ENCODE measurements at places on chromosomes 11 and 22.
A peak's percentile ranks its signal among the peaks of the same experiment; 100 is the strongest.

DNA sequence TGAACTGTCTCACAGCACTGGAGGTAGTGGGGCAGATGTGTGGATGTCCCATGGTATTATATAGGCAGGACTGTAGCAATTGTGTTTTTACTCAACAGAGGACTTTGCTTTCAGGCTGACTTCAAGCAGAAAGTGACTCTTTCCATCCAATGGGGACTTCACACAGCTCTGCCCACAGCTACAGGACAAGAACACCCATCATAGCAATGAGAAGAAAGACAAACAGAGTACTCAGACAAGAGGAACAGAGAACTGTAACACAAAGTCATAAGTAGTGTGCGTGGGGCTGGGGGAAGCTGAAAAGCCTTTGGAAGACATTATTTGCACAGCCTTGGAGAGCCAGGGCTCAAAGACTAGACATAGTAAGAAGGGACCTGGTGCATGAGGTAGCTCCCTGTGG is 70.3 kb downstream of the CCDC81 start:
- no peak for DNase-seq
- H3K36me3 ChIP-seq = no peaks in the 10 kb centered on the region
- no peak overlapping the region for H3K27ac ChIP-seq
- H3K27me3 ChIP-seq = no peaks in the 10 kb centered on the region
- no peaks in the 10 kb centered on the region for H3K4me1 ChIP-seq

GRCh38 chr11:47415949-47416472 is 7.6 kb downstream of the SLC39A13 start:
- H3K36me3 ChIP-seq = no peaks in the 10 kb centered on the region
- peak; percentile 89 for DNase-seq
- H3K27me3 ChIP-seq = no peaks in the 10 kb centered on the region
- peak overlapping the region; percentile 87 for H3K27ac ChIP-seq
- peaks cover 28% of the 10 kb centered on the region for H3K4me1 ChIP-seq
- no peak overlapping the region for H3K4me3 ChIP-seq

DNA sequence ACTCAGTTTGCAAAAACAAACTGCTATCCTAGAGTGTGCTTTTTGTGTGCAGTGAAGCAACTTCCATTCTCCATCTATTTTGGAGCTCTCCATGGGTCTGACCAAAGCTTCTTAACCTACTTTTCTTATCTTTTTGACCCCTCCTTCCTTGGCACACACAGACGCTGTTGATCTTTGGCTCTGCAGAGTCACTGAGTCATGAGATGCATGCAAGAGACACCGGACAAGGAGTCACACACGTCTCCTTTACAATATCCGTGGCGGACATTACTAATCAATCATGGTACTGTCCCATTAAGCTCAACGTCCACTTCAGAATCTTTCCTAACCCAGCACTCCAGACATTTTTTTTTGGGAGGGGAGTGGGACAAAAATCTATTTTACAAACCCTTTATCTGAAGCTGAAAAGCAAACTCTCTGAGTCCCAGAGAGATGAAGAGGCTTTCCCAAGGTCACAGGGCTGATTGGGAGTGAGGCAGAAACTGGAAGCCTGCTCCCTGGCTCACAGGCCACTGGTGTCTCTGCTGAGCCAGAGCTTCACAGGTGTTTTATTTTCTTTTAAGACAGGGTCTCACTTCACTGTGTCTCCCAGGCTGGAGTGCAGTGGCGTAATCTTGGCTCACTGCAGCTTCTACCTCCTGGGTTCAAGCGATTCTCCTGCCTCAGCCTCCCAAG is 165.8 kb upstream of the SYT13 start:
- H3K4me1 ChIP-seq = no peaks in the 10 kb centered on the region
- no peak overlapping the region for H3K4me3 ChIP-seq
- H3K27me3 ChIP-seq = no peaks in the 10 kb centered on the region
- DNase-seq = no peak
- no peaks in the 10 kb centered on the region for H3K36me3 ChIP-seq
- H3K27ac ChIP-seq = no peak overlapping the region

DNA sequence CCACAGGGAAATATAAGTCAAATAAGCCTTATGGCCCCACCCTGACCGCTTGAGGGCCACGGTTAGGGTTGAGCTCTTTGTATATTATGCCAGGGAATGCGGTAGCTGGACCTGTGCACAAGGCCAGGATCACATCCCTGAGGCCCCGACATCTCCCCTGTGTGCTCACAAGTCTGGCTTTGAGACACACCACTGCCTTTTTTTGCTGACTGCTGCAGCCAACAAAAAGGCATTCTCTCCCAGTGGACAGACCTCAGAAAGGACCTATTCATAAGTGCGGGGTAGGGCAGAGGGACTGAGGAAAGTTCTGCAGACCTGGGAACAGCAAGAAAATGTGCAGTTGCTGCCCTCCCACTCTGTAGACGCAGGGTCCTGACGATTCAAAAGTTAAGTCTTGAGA is 3.4 kb upstream of the SIDT2 start:
- H3K4me3 ChIP-seq = no peak overlapping the region
- H3K4me1 ChIP-seq = peaks cover 5% of the 10 kb centered on the region
- no peak for DNase-seq
- H3K36me3 ChIP-seq = no peaks in the 10 kb centered on the region
- no peak overlapping the region for H3K27ac ChIP-seq

DNA sequence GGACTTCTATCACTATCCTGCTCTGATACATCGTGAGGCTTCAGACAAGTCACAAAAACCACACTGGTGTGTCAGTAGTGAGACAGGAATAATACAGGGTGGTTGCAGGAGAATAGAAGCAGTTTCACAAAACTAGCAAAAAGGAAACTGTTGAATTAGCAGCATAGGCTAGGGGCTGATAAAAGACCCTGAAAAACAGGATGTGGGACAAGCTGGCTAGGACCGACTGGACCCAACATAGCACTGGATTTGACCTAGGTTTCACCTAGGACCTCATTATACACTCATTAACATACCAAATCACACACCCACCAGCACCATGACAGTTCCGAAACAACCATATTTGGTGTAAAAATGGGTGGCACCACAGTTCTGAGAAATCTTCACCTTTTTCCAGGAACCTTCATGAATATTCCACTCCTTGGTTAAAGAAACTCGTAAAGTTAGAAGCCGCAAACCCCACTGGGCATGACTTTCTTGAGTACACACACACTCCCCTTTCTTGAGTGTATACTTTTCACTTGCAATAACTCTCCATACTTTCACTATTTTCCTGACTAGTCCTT is 76.2 kb downstream of the SLC1A2 start:
- H3K27me3 ChIP-seq = no peaks in the 10 kb centered on the region
- no peaks in the 10 kb centered on the region for H3K4me1 ChIP-seq
- no peak overlapping the region for H3K4me3 ChIP-seq
- no peak for DNase-seq
- no peak overlapping the region for H3K27ac ChIP-seq

GRCh38 chr11:94002226-94002625 is 18.9 kb upstream of the HEPHL1 start:
- no peak for DNase-seq
- H3K27me3 ChIP-seq = no peaks in the 10 kb centered on the region
- no peak overlapping the region for H3K4me3 ChIP-seq
- H3K4me1 ChIP-seq = no peaks in the 10 kb centered on the region
- no peaks in the 10 kb centered on the region for H3K36me3 ChIP-seq

DNA sequence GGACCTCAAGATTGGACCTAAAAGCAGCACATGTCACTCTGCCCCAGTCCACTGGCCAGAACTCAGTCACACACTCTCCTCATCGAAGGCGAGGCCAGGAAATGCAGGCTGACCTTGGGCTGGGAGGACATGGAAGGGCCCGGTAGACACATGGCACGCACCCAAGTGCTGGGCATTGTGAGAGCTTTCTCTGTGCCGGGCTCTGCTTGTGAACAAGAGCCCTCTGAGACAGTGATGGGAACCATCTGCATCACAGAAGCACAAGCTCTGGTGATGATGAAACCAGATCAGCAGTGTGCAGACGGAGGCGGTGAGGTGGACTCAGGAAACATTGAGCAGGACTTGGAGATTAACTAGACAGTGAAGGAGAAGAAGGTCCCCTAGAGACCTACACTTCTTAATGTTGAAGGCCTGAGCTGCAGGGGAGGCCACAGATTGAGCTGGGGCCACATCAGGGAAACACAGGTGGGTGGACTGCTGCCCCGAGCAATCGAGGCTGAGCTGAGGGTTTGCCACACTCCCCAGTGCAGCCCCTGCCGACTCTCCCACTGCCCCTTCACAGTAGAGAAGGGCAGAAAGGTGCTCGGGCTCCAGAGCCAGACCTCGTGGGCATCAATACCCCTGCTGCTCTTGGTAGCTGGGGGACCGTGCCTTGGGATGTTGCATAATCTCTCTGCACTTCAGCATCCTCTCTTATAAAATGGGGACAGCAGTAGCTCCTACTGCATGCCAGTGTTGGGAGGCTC is 1460.5 kb downstream of the TBC1D22A start:
- no peaks in the 10 kb centered on the region for H3K27me3 ChIP-seq
- no peaks in the 10 kb centered on the region for H3K36me3 ChIP-seq
- H3K4me3 ChIP-seq = no peak overlapping the region
- no peaks in the 10 kb centered on the region for H3K4me1 ChIP-seq

DNA sequence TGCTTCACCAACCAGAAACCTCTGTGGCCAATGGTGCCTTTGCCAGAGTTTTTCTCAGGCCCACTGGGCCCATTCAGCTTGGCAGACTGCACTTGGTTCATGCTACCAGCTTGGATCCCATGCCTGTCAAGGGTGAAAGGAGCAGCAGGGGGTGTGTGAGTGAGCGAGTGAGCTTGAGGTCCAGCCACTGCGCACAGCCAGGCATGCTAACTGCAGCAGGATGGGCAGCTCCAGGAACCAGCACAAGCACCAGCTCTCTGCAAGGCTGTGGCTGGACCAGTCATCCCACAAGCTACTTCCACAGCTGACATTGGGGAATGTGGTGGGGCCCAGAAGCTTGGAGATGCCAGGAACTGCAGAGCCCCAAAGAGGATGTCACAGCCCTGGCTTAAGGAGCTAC is 40.8 kb downstream of the DDIAS start:
- no peaks in the 10 kb centered on the region for H3K27me3 ChIP-seq
- no peak overlapping the region for H3K27ac ChIP-seq
- H3K36me3 ChIP-seq = no peaks in the 10 kb centered on the region

DNA sequence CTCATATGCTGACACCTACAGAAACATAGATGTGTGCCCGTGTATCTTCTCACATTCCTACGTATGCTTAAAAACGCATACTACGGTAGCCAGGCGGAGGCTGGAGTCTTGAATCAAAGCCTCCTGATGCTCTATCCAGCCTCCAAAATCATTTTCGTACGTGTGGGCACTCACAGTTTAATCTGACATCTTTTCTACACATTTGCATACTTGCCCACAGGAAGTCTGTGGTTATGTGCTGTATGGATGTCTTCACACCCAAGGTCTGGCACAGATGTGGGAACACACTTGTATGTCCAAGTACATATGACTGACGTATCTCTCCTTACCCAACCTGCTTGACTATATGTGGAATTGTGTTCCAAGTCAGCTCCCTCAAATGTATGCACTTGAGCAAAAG is 561.8 kb upstream of the CADM1 start:
- H3K36me3 ChIP-seq = no peaks in the 10 kb centered on the region
- H3K4me3 ChIP-seq = no peak overlapping the region
- H3K27me3 ChIP-seq = no peaks in the 10 kb centered on the region

DNA sequence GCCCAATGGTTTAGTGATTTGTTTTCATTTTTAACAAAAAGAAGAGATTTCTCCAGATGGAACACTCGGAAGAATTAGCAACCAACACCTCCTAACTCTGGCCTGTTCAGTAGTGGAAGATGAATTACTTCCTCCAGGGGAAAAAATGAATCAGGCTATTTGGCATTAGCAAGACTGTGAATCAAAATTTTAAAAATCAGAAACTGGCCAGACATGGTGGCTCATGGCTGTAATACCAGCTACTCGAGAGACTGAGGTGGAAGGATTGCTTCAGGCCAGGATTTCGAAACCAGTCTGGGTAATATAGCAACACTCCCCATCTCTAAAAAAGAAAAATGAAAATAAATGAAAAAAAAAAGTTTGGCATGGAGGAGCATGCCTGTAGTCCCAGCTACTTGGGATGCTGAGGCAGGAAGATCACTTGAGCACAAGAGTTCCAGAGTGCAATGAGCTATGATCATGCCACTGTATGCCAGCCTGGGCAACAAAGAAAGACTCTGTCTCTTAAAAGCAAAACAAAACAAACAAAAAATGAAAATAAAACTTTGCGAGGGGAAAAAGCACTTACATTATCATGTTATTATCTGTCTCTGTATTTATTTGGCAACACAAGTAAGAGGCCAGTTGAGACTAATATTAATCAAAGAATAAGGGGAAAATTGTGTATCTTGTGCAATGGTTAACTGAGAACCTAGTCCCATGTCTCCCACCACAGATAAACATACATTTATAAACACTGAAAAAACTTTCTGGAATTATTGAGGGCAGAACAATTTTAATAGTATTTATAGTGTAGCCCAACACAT is 796.3 kb upstream of the ANO3 start:
- DNase-seq = peak; percentile 20
- H3K4me3 ChIP-seq = no peak overlapping the region

GRCh38 chr11:109490953-109491635 is 69.1 kb downstream of the C11orf87 start:
- DNase-seq = no peak
- H3K27me3 ChIP-seq = no peaks in the 10 kb centered on the region
- no peaks in the 10 kb centered on the region for H3K4me1 ChIP-seq
- no peak overlapping the region for H3K27ac ChIP-seq
- H3K4me3 ChIP-seq = no peak overlapping the region

- H3K27ac ChIP-seq = no peak overlapping the region
- DNase-seq = no peak
- H3K4me3 ChIP-seq = no peak overlapping the region
- H3K36me3 ChIP-seq = no peaks in the 10 kb centered on the region
- no peaks in the 10 kb centered on the region for H3K27me3 ChIP-seq
These were observed 41.8 kb downstream of the GDPD4 start for GRCh38 chr11:77259641-77260040.

DNA sequence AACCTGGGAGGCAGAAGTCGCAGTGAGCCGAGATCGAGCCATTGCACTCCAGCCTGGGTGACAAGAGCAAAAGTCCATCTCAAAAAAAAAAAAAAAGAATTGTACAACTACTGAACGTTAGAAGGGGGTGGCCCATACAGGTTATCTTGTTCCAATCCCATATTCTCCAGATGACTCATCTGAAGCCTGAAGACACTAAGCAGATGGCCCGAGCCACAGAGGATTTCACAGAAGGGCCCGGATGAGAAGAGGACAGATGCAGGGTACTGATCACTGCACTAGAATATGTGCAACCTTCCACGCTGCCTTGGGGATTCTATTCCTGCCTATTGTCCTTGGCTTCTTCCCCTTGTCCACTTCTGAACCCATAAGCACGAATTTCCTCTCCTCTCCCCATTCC is 70.9 kb upstream of the UBASH3B start:
- H3K27ac ChIP-seq = no peak overlapping the region
- H3K4me1 ChIP-seq = no peaks in the 10 kb centered on the region
- H3K27me3 ChIP-seq = no peaks in the 10 kb centered on the region
- no peaks in the 10 kb centered on the region for H3K36me3 ChIP-seq
- no peak for DNase-seq

DNA sequence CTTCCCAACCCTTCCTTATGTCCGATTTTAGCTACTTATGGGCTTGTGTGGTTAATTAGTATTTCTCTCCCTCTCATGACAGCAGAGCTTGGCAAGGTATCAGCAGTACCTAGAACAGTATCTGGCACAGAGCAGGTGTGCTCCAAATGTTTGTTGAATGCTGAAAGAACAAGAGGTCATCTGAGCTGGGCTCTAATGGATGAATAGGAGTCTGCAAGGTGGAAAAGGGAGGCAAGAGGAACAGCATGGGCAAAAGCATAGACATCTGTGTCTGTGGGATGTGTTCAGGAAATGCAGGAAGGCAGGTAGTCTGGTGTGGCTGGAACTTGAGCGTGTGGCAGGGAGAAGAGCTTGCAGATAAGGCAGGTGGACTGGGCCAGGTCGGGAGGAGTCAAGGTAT is 19.0 kb downstream of the PRG3 start:
- H3K27ac ChIP-seq = no peak overlapping the region
- H3K36me3 ChIP-seq = no peaks in the 10 kb centered on the region
- no peaks in the 10 kb centered on the region for H3K27me3 ChIP-seq
- no peaks in the 10 kb centered on the region for H3K4me1 ChIP-seq
- H3K4me3 ChIP-seq = no peak overlapping the region

All from uterus (tissue), 4 donors.